Upper lobe of right lung (tissue), 1 donor: ENCODE measurements at places on chromosomes 12 and 14. TPM values are rescaled to one million over a fixed set of nuclear protein-coding genes. Genes with fewer than 3 reads are reported as not detected.

WDHD1 gene
- 3.5 TPM for total RNA-seq

- peaks cover 89% of the 10 kb centered on the region for H3K36me3 ChIP-seq
- no peak overlapping the region for H3K4me3 ChIP-seq
- no peak overlapping the region for H3K27ac ChIP-seq
- H3K27me3 ChIP-seq: no peaks in the 10 kb centered on the region
- DNase-seq: no peak
Measured at GRCh38 chr12:121334513-121335343, 17.5 kb downstream of the ANAPC5 start.

- no peaks in the 10 kb centered on the region for H3K36me3 ChIP-seq
- H3K4me3 ChIP-seq: no peak overlapping the region
- DNase-seq: no peak
Measured at GRCh38 chr14:65206448-65207096, 104.3 kb upstream of the MAX start.

- H3K27me3 ChIP-seq: no peaks in the 10 kb centered on the region
- H3K36me3 ChIP-seq: no peaks in the 10 kb centered on the region
- H3K27ac ChIP-seq: no peak overlapping the region
- H3K4me1 ChIP-seq: no peaks in the 10 kb centered on the region
- H3K4me3 ChIP-seq: no peak overlapping the region
Measured at GRCh38 chr12:98769068-98769467, 124.0 kb downstream of the APAF1 start.
